ENCODE measurements at places on chromosomes 5 and 9.
A peak's percentile ranks its signal among the peaks of the same experiment; 100 is the strongest.

GRCh38 chr5:110738503-110738811, 350 bp upstream of the SLC25A46 start:
- no peak for DNase-seq

- DNase-seq: no peak
Observed at GRCh38 chr5:53891159-53891558, 330.7 kb downstream of the NDUFS4 start.

DNA sequence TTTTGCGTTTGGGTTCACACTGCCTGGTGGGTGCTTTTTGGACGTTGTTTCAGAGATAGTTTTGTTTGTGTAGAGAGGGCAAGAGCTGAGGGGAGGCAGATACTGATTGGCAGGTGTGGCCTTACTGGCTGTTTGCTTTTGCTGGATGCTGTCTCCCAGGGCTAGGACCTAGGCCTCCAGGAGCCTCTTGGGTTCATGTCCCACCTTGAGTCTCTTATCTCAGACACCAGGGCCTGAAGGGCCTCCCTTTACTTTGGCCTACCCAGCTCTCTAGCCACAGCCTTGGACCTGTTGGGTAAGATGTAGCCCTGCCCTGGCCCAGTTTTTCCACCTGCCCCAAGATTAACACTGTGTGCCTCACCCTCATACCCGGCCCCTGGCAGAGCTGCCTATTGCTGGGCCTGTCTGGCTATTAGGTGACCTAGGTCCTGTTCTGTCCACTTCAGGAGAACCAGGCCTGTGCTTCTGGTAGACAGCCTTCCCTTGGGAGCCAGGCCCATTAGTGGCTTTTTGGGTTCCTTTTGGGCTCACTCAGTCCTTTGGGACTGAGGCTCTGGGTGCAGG, 13.4 kb downstream of the PTPA start:
- DNase-seq: no peak

- no peak for DNase-seq
Observed at GRCh38 chr9:127279717-127280285, 15.2 kb downstream of the GARNL3 start.

DNA sequence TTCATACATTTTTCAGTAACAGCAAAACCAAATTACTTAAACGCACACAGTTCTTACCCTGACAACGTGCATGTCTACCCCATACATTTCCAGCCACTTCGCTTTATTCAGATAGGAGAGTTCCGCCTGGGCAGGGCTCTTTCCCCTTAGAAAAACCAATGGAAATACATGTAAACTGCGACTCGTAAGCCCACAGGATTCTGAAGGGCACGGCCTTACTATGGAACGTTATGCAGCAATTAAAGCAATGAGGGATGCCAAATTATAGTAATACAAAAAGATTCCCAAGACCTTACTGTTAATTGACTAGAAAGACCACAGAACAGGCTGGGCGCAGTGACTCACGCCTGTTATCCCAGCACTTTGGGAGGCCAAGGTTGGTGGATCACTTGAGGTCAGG, 64.5 kb downstream of the EPB41L4B start:
- DNase-seq: no peak

- no peak for DNase-seq
Observed at GRCh38 chr5:55576661-55577060, 41.9 kb upstream of the PLPP1 start.

- DNase-seq: no peak
Observed at GRCh38 chr9:125707472-125707804, 430 bp upstream of the MAPKAP1 start.

DNA sequence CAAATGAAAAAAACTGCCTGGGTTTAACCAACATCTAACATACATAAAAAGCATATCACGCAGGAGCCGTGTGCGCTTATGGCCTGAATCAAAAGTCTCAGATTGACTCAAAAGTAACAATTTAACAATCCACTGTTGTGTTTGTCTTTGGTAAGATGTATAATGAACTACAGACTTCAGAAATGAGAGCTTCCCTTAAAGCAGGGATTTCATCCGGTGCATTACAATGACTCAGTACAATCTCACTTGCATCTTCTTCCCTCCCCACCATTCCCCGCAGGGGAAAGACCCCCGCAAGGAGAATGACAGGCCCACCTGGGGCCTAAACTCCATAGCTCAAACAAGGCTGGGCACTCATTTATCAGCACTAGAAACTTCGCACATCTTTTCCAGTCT, 1.4 kb downstream of the ZFR start:
- no peak for DNase-seq

- no peak for DNase-seq
Observed at GRCh38 chr5:61350535-61350934, 18.5 kb downstream of the ZSWIM6 start.

DNA sequence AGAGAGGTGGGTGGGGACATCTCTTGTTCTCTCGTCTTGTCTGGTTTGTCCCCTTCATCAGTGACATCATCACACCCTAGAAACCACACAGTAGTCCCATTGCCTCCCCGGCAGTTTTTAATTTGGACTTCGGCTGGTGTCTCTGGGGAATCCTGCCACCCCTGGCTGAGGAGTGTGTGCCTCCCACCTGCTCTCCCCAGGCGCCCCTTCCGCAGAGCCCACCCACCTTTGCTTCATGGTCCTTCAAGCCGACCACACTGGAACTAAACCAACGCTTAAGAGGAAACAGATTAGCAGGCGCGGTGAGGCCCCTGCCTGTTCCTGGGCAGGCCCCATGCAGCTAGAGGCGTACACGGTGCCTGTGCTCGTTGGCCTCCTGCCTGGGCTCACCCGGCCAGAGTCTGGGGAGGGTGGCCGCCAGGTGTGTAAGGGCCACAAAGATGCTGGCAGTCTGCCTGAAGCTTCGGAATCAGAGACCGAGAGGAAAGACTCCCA, 107.6 kb upstream of the SPRY4 start:
- no peak for DNase-seq

GRCh38 chr5:122608222-122608621, 166.7 kb upstream of the SNX2 start:
- no peak for DNase-seq

DNA sequence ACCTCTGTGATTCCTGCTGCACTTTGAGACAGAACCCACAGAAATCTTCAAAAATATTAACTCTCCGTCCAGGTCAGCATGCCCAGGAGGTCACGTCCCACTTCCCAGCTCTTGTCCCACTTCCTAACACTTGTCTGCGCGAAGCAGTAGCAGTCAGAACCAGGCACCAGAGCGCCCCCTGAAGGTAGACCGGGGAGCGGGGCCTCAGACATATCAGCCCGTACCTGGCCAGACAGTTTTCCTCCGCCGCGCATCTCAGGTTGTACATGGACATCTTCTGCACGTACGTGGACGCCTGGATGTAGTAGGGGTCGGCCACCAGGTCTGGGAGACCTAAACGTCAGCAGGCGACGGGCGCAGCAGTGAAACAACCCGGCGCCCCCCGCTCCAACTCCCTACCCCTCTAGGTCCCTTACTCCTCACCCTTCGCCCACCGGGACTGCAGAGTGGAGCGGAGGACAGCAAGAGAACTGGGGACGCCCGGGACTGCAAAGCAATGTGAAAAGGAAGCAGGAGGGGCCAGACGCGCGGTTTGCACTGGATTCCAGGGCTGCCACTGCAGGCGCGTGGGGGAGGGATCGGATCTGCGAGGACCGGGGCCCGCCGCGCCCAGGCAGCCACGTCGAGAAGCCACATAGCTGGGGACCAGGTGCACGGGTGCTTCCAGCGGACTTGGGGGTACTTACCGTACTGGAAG, 1.2 kb downstream of the LOX start:
- DNase-seq: peak; percentile 86

- peak; percentile 81 for DNase-seq
Observed at GRCh38 chr9:124450241-124450924, at the start of gene ADGRD2. Gene ADGRD2 (plus strand): TSS chr9:124450451. CDS start chr9:124451667, 1,216 bp downstream.

Data from nephron progenitor cell (in vitro differentiated cells).